ENCODE measurements at places on chromosomes 16 and 17.
A peak's percentile ranks its signal among the peaks of the same experiment; 100 is the strongest.

- DNase-seq: peak; percentile 17
Measured at GRCh38 chr17:67212714-67213417, 32.1 kb downstream of the HELZ start.

DNA sequence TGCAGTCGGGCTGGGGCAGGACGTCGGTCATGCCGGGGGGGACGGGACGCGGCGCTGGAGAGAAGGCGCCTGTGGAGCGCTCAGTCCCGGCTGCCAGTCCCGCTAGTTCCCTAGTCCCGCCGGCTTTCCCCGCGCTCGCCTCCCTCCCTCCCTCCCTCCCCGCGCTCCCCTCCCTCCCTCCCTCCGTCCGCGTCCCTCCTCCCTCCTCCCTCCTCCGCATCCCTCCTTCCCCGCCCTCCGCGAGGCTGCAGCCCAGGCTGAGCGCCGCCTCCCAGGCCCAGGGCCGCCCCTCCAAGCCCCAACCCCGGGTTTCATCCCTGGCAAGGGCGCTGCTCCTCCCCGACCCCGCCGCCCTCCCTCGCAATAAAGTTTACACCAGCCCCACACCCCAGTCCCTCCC is 34.8 kb downstream of the TIMM22 start:
- DNase-seq: no peak

DNA sequence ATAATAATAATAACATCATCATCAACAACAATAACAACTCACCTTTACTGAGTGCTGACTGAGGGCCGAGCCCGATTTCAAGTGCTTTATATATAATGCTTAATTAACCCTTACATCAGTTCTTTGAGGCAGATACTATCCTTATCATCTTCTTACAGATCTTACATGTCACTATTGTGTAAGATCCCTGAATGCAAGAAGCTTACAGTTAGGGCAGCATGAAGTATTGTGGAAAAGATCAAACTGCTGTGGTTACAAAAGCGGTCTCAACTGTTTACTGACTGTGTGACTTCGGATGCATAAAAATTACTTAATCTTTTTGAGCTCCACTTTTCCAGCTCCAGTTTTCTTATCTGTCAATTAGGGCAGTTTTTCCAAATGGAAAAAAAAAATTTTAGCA is 3.3 kb downstream of the VAT1 start:
- no peak for DNase-seq

GRCh38 chr16:660132-660458 is 7.8 kb upstream of the RHOT2 start:
- no peak for DNase-seq

- no peak for DNase-seq
Measured at GRCh38 chr17:499951-500461, 147.4 kb upstream of the RPH3AL start.

DNA sequence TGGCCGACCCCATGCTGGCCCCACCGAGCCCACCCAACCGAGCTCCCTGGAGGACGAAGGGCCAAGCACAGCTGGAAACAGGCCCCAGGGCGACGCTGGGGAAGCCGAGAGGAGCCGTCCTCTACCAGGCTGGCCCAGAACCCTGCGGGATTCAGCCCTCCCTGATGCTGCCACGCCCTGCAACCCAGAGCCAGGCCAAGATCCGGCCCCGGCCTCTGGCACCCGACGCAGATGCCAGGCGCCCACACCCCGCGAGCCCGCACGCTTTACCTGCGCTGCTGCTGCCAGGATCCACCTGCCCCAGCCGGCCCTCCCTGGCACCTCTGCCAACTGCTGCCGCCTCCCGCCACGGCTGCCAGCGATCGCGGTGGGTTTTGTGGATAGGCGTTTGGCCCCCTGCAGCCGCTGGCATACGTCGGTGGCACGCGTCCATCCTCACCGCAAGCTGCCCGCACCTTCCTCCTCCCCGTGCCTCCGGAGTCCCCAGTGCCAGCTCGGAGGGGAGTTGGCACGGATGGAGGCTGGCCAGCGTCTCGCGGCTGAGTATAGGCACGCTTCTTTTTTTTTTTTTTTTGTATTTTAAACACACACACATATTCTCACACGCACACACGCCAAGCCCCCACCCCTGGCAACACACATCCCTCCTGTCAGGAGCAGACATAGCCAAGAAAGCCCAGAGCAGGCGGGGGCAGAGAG is 41.3 kb upstream of the ACSF3 start:
- no peak for DNase-seq

- DNase-seq: no peak
Measured at GRCh38 chr16:23351360-23351759, 49.3 kb downstream of the SCNN1B start.
